ENCODE measurements at places on chromosomes 4 and X. TPM values are rescaled to one million over a fixed set of nuclear protein-coding genes. Genes with fewer than 3 reads are reported as not detected.

DNA sequence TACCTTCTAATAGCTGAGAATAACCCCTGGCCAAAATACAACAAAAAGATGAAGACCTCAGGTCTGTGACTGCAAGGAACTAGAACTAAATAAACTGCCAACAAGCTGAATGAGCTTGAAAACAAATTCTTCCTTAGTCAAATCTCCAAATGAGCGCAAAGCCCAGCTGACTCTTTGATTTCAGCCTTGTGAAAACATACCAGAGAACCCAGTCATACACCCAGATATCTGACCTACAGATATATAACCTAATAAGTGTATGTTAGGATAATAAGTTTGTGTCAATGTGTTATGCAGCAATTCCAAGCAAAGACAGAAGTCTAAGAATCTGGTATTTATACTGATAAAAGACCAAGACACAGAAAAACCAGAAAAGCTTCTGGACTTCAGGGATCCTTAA is 38.0 kb upstream of the ADGRL3 start:
- no peak for DNase-seq

GRCh38 chr4:4721636-4722035 is 137.8 kb upstream of the MSX1 start:
- DNase-seq: no peak

Gene WDR13
- total RNA-seq: 173 TPM

DNA sequence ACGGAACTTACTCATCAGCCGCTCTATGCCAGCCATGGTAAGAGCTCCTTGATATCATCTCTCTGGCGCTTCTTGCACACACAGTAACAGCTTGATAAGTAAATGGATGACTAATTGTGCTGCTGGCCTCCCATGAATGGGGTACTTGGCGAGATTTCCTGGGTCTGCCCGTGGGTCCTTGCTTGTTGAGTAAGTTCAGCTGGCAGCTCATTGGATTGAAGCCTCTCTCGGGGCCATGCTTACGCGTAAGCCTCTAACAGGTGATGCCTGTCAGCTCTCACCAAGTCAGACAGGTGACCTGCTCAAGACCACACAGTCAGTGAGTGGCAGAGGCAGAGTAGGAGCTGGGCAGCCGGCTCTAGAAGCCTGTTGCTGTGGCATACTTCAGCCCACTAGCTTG is 7.7 kb downstream of the NSG1 start:
- no peak for DNase-seq

DNA sequence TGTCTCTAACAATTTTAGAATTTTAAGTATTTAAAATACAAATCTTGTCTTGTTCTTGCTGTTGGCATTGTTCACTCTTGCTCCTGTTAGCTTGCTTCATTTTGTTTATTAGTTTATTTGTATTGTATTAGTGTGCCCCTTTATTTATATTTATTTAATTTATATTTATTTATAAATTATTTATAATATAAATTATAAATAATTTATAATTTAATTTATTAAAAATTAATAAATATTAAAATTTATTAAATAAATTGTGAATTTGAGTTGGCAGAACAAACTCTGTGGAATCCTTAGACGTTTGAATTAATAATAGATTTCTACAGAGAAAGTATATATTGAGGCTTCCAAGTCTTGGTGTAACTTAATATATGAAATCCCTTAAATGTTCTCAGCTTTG is 331.4 kb downstream of the SPOCK3 start:
- DNase-seq: no peak

GRCh38 chr4:73589261-73589847 is 30.9 kb downstream of the RASSF6 start:
- no peak for DNase-seq

- no peak for DNase-seq
Observed at GRCh38 chr4:144580430-144580829, 65.5 kb upstream of the HHIP start.

DNA sequence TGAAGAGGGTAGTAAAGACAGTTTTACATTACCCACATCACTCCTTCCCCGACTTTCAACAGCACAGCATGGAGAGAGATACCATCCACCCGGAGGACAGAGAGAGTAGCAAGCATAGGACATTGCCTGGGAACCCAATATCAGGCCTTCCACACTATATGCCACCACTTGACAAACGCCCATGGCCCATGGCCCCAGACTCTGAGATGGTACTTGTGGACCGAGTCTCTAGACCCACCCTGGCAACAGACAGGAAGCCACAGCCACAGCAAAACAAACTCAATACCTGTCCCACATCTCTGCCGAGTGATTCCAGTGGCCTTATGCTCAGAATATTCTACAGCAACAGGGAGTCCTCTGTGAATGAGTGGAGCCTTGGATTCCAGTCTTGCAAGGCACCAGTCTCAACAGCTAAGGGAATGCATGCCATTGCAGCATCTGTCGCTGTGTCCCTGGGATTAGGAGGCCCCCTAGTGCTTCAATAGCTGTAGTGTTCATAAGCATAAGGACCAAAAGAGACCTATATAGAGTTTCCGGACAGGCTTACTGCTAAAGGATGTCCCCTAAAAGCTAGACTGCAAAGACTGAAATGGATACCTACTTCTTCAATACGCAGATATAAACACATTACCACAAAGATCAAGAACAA is 14.7 kb upstream of the CT55 start:
- DNase-seq: no peak

- DNase-seq: no peak
Observed at GRCh38 chr4:10003666-10004065, 17.6 kb downstream of the SLC2A9 start.

Gene CSAG1
- not detected for total RNA-seq

DNA sequence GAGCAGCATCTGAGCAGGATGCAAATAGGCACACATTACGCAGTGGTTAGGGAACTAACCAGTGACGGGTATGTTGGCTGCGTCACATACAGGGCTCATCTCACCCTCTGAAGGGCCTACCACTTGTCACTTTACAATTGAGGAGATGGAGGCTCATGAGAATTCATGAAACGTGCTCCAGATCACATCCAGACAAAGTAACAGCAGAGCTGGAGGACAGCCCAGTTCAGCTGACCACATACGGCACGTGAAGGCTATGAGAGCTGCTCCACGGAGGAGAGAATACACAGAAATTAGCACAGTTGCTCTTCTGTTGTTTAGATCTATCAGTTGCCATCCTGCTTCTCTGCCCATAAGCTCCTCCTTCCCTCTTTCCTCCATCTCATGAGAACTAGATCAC is 78.4 kb downstream of the FAM9B start:
- no peak for DNase-seq

Gene MAGEC3
- total RNA-seq: not detected

Gene CT83
- total RNA-seq: not detected

Data from Right ventricle myocardium superior (tissue), 1 donor.